ENCODE measurements at places on chromosomes 7 and 10.

DNA sequence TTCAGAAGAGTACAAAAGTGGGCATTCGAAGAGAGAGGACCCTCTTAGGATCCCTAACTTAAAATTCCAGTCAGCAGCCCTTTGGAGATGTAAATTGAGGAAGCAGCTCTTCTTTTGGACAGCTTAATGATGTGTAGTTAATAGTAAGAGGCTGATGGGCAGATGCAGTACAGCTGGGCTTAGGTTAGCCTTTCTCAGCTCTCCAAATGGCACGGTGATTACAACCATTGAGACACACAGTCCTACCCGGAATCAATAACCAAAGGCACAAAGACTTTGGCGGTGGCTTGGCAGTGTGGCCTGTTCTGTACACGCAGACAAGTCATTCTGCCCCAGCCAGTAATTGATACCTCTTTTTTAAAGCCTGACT lies 26.8 kb downstream of the GAD2 start:
- DNase-seq, result no peak

DNA sequence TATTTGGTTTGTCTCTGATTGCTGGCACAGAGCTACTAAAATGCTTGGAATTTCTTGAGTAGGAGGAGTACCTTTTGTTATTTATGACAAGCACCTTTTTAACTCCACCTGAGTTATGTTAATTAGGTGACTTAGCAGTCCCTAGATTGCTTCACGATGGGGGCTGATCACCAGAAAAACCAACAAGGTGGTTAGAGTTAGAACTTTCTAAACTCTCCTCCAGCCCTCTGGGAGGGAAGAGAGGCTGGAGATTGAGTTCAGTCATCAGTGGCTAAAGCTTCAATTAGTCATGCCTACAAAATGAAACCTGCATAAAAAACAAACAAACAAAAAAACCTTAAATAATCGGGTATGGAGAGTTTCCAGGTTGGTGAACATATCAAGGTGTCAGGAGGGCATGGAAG lies 23.6 kb upstream of the ING3 start:
- no peak for DNase-seq

GRCh38 chr7:5681979-5682546 lies 99.4 kb downstream of the RNF216 start:
- no peak for DNase-seq

DNA sequence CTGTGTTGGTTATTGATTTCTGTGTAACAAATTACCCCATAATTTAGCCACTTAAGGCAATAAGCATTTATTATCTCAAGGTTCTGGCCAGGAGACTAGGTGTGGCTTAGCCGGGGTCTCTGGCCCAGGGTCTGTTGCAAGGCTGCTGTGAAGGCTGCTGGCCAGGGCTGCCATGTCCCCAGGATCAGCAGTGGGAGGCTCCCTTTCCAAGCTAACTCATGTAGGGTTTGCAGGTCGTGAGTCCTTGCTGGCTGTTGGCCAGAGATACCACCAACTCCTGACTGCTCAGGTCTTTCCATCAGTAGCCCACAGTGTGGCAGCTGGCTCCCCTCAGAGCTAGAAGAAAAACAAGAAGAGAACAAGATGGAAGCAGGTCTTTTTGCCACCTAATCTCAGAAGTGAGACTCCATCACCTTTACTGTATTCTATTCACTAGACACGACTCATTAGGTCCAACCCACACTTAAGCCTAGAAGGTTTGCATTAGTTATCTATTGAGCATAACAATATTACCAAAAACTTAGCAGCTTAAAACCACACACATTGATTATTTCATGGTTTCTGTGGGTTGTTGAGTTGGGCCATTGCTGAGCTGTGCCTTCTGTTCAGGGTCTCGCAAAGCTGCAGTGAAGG lies 185.6 kb downstream of the PFKFB3 start:
- DNase-seq, result no peak

DNA sequence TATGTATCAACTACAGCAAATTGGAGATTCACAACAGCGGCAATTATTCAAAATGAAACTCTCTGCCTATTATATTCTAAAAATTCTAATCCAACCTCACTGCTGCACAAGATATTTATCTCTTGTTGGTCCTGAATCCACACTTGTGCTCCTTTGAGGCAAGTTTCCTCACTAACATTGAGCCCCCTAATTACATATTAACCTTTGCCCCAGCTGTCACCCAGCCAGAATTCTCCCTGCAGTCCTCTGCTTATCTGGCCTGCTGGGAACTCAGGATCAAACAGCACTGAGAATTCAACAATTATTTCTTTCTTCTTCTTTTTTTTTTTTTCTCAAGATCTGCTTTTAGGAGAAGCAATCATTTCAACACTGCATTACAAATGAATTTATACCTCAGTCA lies 21.5 kb upstream of the PLAC9 start:
- no peak for DNase-seq

GRCh38 chr10:80276335-80276734 lies 13.1 kb downstream of the MAT1A start:
- no peak for DNase-seq

- DNase-seq, result no peak
These were observed 31.6 kb downstream of the CALML5 start for GRCh38 chr10:5467634-5468255.

DNA sequence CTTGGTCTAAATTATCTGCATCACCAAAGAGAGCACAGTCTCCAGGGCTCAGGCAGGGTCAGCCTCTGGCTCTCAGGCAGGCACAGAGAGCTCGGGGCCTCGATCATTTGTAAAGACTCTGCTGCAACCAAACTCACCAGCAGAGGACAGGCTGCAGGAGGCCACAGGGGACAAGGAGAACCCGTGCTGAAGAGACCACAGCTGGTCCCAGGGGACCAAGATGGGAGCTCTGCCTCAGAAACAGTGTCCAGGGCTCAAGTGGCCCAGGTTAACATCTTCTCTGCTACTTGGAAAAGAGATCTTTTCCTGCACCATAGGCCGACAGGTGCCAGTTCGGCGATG lies 543.2 kb downstream of the PTPRN2 start:
- no peak for DNase-seq

DNA sequence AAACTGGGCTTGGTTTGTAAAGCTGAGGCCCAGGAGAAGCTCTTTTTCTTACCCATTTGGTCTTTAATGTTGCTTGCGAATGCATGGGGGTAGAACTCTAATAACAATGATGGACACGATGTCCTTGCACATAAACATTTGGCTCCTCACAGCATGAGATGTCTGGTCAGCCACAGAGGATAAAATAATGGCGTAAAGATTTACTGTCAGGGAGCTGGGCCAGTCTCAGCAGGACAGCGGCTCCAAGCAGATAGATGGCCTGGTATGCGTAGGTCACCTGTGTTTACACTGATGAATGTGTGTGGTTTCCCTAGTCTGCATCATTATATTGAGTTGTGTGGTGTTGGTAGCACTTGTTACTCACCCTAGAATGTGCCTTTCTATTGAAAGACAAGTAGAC lies 537.4 kb downstream of the CNTNAP2 start:
- DNase-seq, result no peak

DNA sequence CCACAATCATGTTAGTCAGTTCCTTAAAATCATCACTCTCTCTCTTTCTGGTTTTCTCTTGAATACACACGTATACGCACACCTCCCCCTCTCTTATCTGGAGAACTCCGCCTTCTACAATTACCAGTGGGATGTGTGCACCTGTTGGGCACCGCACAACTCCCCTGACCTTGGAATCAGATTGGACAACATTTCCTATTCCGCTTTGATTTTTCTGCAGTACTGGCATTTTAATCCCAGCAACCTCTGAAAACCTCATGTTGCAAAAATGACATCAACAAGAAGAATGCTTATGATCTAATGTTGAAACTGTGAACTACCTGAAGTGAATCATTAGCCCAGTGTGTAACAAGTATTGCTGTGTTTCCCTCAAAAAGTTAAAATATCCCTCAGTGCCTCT lies 109.6 kb downstream of the KIAA1217 start:
- no peak for DNase-seq

DNA sequence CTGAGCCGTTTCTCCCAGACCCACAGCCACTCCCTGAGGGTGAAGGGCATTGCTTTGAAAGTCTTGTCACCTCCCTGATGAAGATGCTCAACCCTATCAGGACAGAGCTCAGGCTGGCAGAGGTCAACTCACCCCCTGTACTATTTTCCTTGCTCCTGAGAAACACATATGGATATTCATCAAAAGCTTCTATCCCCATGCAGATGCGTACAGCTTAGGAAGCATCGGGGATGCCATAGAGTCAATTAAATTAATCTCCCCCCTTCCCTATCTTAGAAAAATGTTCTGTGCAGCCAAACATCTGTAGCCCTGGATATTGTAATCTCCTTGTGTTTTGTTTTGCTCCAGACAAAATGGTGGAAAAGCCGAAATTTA lies 67.2 kb downstream of the EMX2 start:
- no peak for DNase-seq

- no peak for DNase-seq
These were observed 261.8 kb downstream of the GATA3 start for GRCh38 chr10:8316284-8316683.

DNA sequence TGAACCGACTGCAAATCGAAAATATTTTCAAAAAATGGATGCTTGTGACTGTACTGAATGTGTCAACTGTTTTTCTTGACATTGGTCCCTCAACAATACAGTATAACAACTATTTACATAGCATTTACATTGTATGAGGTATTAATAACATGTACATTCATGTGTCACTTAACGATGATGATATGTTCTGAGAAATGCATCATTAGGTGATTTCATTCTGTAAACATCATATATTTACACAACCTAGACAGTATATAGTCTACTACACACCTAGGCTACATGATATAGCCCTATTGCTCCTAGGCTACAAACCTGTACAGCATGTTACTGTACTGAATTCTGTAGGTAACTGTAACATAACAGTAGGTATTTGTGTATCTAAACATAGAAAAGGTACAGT lies 39.7 kb downstream of the SIRT1 start:
- DNase-seq, result no peak

- no peak for DNase-seq
These were observed 4.1 kb downstream of the CHPF2 start for GRCh38 chr7:151236406-151236805.

DNA sequence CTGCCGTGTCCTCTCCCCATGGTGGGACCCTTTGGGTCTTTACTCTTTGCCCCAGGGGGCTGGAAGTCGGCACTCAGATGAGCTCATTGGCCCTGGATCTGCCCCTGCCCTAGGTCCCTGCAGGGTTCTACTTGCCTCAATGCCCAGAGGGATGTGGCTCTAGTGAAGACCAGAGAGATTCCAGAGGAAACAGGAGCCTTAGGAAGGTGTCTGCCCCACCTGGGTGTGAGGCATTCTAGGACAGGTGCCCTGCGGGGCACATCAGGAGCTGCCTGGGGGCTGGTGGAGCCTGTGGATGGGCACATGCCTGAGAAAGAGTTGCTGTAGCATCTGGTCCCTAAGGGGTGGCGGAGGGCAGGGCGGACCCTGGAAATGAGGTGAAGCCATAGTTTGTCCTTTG lies 128.6 kb downstream of the ADCY1 start:
- DNase-seq, result no peak

DNA sequence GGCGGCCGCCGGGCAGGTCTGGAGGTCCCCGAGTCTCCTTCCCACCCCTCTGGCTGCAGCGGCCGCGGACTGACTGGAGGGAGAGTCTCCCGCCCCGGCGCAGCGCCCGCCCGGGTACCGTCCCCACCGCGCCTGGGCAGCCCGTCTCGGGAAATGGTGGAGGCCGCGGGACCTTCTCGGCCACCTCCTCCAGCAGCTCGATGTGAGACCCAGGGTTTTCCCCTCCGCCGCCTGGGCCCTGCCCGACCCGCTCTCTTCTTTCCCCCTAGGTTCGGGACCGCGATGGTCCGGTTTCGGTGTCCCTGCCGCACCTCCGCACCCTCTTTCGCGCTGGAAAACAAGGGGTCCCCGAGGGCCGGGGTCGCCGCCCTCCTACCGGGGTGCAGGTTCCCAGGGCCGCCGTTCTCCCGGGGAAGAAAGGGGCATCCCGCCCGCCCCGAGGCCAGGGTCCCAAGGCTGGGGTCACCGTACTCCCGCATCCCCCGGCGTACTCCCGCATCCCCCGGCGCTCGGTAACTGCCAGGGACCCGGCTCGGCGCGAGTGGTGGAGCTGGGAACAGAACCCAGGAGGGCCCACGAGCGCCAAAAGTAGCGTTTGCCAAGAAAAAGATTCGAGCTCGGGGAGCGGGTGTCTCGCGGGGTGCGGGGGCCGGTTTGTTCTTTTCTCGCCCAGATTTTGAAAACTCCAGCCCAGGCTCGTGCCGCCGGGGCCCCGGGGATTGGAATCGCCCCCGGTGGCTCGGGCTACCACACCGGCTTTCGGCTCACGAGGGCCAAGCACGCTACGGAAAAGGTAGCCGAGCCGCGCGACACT lies 3.4 kb downstream of the TNRC18 start:
- DNase-seq, result no peak

- DNase-seq, result no peak
These were observed 220.5 kb downstream of the LHFPL3 start for GRCh38 chr7:104548861-104549260.

DNA sequence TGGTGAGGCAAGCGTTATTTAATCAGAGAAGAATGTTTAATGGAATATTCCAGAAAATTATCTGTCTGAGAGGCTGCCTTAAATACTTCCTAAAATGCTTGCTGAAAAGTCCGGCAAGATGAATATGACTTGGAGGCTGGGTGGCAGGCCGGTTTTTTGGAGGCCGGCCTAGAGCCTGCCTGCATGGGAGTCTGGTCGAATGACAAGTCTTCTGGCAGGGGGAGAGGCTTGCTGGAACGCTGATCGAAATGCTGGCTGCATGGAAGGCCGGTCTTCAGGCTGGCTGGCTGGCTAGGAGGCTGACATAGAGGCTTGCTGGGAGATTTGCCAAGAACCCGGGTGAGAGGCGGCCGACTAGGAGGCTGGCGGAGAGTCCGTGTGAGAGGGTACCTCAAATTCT lies 135.7 kb downstream of the OR13A1 start:
- DNase-seq, result no peak

- no peak for DNase-seq
These were observed 10.5 kb upstream of the COMMD3 start for GRCh38 chr10:22305721-22306120.

- no peak for DNase-seq
These were observed 28.5 kb downstream of the GSDME start for GRCh38 chr7:24728503-24729364.

GRCh38 chr7:116809636-116810266 lies 52.6 kb upstream of the CAPZA2 start:
- DNase-seq, result peak; percentile 93

GRCh38 chr7:1314021-1314907 lies 81.6 kb downstream of the UNCX start:
- DNase-seq, result no peak

DNA sequence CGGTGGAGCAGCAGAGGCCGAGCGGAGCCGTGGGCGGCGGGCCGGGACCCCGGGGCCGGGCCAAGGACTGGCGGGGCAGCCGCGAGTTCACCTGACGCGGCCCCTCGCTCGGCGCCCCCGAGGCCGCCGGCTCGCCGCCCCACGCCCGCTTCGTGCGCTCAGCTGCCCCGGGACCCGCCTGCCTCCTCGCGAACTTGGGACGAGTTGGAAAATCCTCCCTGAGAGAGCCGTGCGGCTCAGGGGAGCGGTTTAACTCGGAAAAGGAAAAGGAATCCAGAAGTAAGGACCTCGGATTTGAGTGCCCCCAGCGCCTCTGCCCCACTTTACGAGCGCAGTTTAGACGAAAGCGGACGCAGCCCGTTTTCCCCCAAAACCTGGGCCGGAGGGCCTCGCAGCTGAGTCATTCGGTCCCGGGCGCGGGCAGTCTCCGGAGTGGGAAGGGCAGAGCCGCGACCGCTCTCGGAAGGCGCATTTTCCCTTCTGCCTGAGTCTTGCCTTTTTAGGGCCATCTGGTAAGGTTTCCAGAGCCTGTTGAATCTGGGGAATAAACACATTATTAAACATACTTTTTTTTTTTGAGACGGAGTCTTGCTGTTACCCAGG lies 744 bp downstream of the CREM start:
- peak; percentile 89 for DNase-seq

Data from adipocyte (in vitro differentiated cells).